ENCODE measurements at places on chromosomes 7 and 10.
A peak's percentile ranks its signal among the peaks of the same experiment; 100 is the strongest.

GRCh38 chr7:24241206-24241605 lies 42.8 kb upstream of the NPY start:
- no peak for DNase-seq

GRCh38 chr7:8413600-8413999 lies 19.8 kb upstream of the NXPH1 start:
- DNase-seq: no peak

- DNase-seq: peak; percentile 71
Measured at GRCh38 chr7:134605978-134606923, 40.4 kb upstream of the BPGM start.

DNA sequence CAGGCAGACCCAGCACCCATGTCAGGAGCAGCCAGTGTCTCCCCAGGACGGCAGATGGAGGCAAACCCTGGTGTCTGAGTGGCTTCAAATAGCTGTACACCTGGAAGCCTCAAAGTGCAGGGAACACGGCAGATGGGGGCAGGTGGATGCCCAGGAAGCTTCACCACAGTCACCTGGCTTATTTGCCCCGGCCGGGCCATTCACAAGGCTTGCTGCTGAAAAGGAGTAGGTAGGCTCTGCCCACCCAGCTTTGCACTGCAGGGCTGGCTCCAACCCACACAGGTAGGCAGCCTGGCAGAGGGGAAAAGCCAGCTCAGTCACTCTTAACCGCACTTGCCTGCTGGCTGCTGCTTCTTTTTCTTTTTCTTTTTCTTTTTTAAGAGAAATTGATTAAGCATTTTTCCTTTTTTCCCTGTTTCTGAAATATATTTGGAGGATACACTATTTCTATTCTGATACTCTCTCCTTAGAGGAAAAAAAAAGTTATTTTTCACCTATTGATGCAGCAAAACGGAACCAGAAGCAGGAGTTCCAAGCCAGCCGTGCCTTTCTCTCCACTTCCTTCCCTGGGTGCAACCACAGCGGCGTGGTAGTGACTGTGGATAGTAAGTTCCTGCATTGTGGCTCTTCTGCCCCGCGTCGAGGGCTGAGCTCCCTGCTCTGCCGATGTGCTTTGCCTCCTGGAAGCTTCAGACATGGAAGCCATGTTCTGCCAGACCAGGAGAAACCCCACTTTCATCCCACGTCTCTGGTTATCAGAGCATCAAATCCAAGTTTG lies 118.3 kb downstream of the KLF6 start:
- peak; percentile 57 for DNase-seq

- no peak for DNase-seq
Measured at GRCh38 chr7:87226495-87226894, 7.0 kb upstream of the TMEM243 start.

DNA sequence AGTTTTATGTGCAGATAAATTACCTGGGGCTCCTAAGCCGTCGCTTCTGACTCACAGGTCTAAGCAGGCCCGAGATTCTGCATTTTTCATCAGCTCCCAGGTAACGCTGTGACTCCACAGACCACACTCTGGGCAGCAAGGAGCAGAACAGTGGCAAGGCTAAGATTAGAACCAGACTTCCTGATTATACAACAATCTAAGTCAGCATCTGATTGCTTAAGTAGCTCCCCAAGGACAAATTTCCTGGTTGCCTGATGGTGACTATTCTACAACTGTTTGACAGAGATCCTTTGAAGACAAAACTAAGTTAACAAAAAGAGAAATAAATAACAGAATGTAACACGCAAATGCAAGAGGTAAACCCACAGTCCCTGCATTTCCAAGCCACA lies 69.0 kb downstream of the CREB3L2 start:
- DNase-seq: no peak

GRCh38 chr10:3102720-3103427 lies 35.5 kb downstream of the PFKP start:
- DNase-seq: no peak

DNA sequence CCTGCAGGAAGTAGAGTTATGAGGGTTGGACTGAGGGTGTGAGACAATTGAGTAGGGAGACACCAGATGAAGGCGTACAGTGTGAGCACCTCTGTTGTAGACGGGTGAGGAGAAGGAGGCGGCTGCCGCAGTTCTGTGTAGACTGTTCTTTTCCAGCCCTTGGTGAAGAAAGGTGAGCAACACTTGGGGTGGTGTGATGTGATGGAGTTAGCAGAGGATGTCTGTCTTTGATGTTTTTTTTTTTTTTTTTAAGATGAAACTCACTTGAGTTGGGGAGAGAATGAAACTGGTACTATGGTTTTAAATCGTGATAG lies 42.8 kb upstream of the RNF216 start:
- peak; percentile 34 for DNase-seq

GRCh38 chr7:113955157-113955556 lies 36.3 kb upstream of the PPP1R3A start:
- no peak for DNase-seq

DNA sequence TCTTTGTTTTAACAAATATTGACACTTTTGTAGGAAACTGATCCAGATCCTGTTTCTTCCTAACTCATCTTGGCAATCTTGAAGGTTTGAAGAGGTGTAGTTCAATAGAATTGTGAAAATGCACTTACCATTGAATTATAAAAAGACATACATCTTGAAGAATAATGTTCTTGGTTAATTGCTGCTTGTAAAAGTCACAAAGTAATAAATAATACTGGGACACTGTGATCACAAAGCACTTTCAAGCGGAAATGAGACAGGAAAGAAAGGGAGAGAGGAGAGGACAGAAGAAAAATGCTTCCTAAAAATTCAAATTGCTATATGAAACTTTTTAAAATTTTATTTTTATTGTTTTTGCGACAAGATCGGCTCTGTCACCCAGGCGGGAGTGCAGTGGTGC lies 15.2 kb upstream of the NFE2L3 start:
- no peak for DNase-seq

GRCh38 chr10:99619090-99619800 lies 994 bp downstream of the SLC25A28 start:
- no peak for DNase-seq

- no peak for DNase-seq
Measured at GRCh38 chr10:6780008-6780677, 200.1 kb upstream of the PRKCQ start.

GRCh38 chr10:72466018-72466417 lies 111.3 kb upstream of the DNAJB12 start:
- no peak for DNase-seq

DNA sequence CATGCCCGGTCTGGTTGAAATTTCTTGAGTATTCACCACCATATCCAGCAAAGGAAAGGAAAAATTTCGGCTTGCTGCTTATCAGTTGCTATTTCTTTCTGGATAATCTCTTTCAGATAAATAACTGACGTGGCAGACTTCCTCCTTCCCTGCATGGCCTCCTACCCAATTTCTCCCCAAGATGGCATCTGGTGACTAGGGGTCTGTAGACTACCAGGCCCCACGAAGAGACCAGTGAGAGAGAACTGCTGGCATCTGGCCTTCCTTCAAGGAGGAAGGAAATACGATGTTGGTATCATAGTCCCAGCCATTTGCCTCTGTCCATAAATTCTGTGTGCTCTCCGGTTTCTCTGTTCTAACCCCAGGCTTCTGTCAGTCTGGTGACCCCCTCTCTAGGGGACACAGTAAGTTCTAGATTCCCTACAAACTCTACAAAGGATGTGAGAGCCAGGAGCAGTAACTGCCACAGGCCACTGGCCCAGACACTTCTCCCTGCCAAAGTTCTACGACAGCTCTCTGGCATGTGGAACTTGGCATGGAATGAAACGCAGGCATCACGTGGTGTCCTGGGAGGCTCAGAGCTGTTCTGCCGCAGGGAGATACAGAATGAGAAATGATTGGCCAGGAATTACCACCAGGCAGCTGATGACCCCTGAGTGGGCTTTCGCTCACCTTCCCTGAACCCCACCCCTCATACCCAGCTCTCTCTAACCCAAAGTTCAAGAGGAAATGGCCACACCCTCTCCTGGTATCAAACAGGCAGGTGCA lies 30.0 kb upstream of the MSRB2 start:
- no peak for DNase-seq

DNA sequence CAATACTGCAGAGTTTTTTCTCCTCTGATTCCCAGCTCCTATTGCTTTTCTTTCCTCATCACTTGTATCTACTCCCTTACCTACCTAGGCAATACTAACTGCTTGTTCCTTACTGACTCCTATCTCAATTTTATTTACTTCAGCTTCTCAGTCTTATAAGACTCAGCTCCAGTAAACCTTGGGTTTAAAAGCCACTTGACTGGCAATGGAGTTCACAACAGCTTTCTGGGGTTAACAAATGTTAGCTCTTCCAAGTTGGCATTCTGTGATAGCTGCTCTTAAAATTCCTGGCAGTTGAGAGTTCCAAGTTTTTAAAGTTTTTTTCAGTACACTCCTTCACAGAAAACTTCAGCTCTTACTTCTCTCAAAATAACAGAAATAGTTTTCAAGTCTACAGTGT lies 14.2 kb downstream of the ATAD1 start:
- DNase-seq: no peak

Measured in CD8-positive, alpha-beta T cell (primary cell).